Fibroblast of skin of scalp (primary cell): ENCODE measurements at places on chromosomes 6 and 20.
A peak's percentile ranks its signal among the peaks of the same experiment; 100 is the strongest.

DNA sequence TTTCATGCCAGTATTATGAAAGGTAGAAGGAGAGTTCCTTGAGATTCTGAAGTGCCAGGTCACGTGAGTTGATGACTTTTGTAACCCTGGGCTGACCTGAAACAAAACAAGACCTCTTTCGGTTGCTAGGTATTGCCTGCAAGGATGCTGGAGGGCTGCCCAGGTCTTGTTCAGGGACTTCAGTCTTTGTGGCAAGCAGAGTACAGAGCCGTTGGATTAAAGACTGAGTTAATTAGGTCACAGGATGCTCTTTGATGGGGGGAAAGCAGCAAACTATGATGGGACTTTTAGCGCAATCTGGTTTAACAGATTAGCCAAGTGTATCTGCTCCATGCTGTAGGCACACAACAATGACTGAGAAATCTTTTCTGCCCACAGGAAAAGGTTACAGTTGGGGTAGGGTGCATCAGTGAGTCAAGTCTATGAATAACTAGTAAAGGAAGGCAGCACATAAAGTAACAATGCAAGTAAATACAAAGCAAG is 12.8 kb upstream of the ELOVL5 start:
- DNase-seq, result no peak

DNA sequence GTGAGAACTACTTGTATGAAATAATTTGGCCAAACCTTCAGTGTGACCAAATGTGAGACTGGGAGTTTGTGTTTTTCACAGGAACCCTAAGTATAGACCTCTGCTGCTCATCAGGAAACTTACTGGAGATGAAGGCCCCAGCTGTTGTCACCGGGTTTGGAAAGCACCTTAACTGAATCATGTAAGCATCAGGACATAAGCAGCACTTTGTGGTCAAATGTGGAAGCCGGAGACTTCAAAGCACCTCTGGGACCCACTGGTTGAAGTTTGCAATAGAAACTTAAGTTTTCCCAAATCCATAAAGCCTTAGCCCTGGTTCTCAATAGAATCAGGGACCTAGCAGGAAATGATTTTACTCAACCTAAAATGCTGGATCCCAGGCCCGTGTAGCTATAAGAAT is 14.3 kb downstream of the TTPAL start:
- no peak for DNase-seq

- DNase-seq, result peak; percentile 51
These were observed 123.3 kb downstream of the INSM1 start for GRCh38 chr20:20491110-20491783.

DNA sequence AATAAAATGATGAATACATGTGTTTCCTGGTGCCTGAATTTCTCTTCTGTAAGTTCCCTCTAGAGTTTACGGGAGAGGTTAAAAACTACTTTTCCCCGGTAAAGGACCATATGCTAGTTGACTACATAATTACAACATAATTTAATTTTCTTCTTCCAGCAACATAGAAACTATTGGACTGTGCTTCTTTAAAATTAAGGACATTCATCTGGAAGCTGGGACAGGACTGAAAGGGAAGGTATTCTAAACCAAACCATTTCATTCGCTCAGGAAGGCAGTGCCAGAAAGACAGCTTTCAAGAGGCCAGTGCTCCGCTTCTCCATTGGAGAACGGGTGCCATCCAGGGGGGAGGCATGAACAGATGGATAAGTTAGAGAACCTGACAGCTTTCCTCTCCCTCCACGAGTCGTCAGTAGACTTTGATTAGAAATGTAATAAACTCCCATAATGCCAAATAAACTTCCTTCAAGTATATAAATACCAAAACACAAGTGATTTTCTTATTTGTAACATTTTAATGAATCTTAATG is 458.0 kb upstream of the SOX4 start:
- no peak for DNase-seq

GRCh38 chr6:55069132-55069781 is 105.1 kb upstream of the HCRTR2 start:
- DNase-seq, result peak; percentile 68

DNA sequence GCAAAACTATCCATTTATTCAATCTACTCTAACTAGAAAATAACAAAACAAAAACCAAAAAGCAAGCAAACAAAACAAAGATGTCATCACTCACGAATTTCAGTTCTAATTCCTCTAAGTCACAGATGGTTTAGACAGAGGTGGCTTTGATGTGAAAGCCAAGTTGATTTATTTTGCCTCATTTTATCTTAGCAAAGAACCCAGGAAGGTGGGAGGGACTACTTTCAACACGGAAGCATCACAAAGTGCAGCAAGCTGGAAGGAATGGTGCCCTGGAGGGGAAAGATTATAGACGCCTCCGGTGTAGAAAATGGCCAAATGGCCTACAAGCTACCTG is 88.4 kb downstream of the LAMP5 start:
- DNase-seq, result no peak

- peak; percentile 26 for DNase-seq
These were observed 5.3 kb downstream of the MMP9 start for GRCh38 chr20:46013829-46014516.

- DNase-seq, result no peak
These were observed 318.9 kb downstream of the BTBD9 start for GRCh38 chr6:38320843-38321242.
